ENCODE measurements at places on chromosomes 11 and 22. TPM values are rescaled to one million over a fixed set of nuclear protein-coding genes. Genes with fewer than 3 reads are reported as not detected.

Gene PLEKHB1
- total RNA-seq = not detected

Gene NOX4
- total RNA-seq = 5.2 TPM

Gene NRXN2
- total RNA-seq = 5.2 TPM

Gene MMP27
- total RNA-seq = not detected

Gene CNTN5
- under 0.01 TPM for total RNA-seq

Gene PRR33
- not detected for total RNA-seq

Gene CD3G
- not detected for total RNA-seq

Gene FZD4
- total RNA-seq = 13.5 TPM

Gene BBOX1
- not detected for total RNA-seq

Gene OR8H3
- not detected for total RNA-seq

Gene KIAA0930
- total RNA-seq = 55.4 TPM

Gene CCDC88B
- total RNA-seq = 1.7 TPM

Gene ANO9
- not detected for total RNA-seq

Gene SCUBE2
- 0.97 TPM for total RNA-seq

Gene TSPAN18
- 0.64 TPM for total RNA-seq

Gene SAA4
- not detected for total RNA-seq

Gene ANKK1
- not detected for total RNA-seq

Gene POU2AF2
- total RNA-seq = not detected

Gene FERMT3
- 4.3 TPM for total RNA-seq

Gene OPCML
- under 0.01 TPM for total RNA-seq

Gene LMNTD2
- total RNA-seq = 2.2 TPM

Gene ATG13
- total RNA-seq = 49.7 TPM

Gene OSBPL5
- total RNA-seq = 55.7 TPM

Gene SMIM35
- total RNA-seq = not detected

Gene OTOG
- not detected for total RNA-seq

Gene SYT9
- under 0.01 TPM for total RNA-seq
